Hepatocyte (in vitro differentiated cells): ENCODE measurements at places on chromosomes 11 and 22. TPM values are rescaled to one million over a fixed set of nuclear protein-coding genes. Genes with fewer than 3 reads are reported as not detected.

Gene ALDH3B1
- polyA plus RNA-seq: 15.7 and 16.9 TPM in 2 replicates

Gene PYGM
- 4.0 and 5.7 TPM in 2 replicates for polyA plus RNA-seq

Gene ANO9
- 34.9 and 35.7 TPM in 2 replicates for polyA plus RNA-seq

Gene MUC15
- polyA plus RNA-seq: not detected in 2 replicates

Gene TEAD1
- polyA plus RNA-seq: 37.2 and 50.4 TPM in 2 replicates

Gene GRIA4
- 1.3 and 1.9 TPM in 2 replicates for polyA plus RNA-seq

Gene MPZL3
- polyA plus RNA-seq: 10.2 and 10.8 TPM in 2 replicates

Gene STK33
- 3.0 and 6.5 TPM in 2 replicates for polyA plus RNA-seq

Gene OR5A2
- polyA plus RNA-seq: not detected in 2 replicates

Gene PNPLA5
- polyA plus RNA-seq: 0.11 and 0.45 TPM in 2 replicates

DNA sequence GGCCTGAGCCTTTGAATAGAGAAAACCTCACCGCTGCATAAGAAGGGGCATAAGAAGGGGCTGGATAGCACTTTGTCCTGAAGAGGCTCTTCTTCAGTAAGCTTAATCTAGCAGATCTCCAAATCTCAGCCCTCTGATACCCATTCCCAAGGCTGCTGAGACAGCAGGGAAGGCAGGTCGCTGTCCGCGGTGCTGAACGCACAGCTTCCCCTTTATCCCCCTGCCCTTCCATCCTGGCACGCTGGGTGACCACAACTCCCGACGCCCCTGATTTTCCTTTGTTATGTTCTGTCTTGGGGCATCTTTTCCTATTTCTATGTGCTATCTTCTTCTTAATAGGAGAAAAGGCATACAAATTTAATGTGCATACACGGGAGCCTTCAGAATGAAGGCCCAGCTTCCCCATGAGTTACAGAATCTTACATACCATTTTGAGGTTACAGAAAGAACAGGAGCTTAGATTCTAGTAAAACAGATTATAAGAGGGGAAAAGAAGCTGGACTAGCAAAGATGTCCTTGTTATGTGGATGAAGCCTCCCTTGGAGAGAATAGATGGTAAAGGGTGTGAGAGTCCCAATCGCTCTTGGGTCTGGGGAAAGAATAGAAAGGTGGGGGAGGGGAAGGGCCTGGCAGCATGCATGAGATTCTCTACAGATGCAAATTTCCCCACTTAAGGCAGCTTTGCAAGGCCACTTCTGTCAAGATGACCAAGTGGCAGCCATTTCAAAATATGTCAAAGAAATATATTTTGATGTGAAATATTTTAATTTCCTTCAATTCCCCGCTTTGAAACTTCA is 5.7 kb upstream of the SULT4A1 start:
- H3K27me3 ChIP-seq: peaks cover 25% of the 10 kb centered on the region
- H3K27ac ChIP-seq: no peak overlapping the region
- H3K36me3 ChIP-seq: no peaks in the 10 kb centered on the region
- DNase-seq: peak; percentile 91

DNA sequence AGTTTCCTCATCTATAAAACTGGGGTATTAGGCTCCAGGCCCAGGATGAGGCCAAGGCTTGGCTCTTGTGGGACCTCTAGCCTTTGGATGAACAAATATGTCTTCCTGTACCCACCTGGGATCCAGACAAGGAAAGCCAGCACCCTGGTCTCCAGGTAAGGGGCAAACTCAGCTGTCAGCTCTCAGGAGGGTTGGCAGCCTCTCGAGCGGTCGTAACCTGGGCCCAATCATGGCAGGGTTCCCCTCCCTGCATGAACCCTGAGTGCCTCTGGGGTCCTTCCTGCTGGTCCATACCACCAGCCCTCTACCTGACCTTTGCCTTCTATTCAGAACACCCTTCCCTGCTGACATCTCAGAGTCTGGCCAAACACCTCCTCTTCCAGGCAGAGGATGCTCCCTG is 19.6 kb downstream of the SLC22A12 start:
- no peaks in the 10 kb centered on the region for H3K4me1 ChIP-seq
- no peaks in the 10 kb centered on the region for H3K27me3 ChIP-seq
- no peak overlapping the region for H3K4me3 ChIP-seq
- no peaks in the 10 kb centered on the region for H3K36me3 ChIP-seq
- no peak overlapping the region for H3K27ac ChIP-seq

- peaks cover 28% of the 10 kb centered on the region for H3K27me3 ChIP-seq
- peak; percentile 92 for DNase-seq
- H3K27ac ChIP-seq: peak within 1 kb of the TSS; percentile 95
- H3K4me3 ChIP-seq: peak within 1 kb of the TSS; percentile 99
These were observed at the start of gene ZBTB16 for GRCh38 chr11:114059278-114059983. Gene ZBTB16 (plus strand): TSS chr11:114059711. CDS start chr11:114063301, 3,590 bp downstream.

- no peaks in the 10 kb centered on the region for H3K27me3 ChIP-seq
- no peak overlapping the region for H3K27ac ChIP-seq
- H3K4me3 ChIP-seq: no peak overlapping the region
- H3K36me3 ChIP-seq: peaks cover 3% of the 10 kb centered on the region
- H3K4me1 ChIP-seq: no peaks in the 10 kb centered on the region
These were observed 118.0 kb downstream of the MIAT start for GRCh38 chr22:26775394-26775793.

- H3K36me3 ChIP-seq: no peaks in the 10 kb centered on the region
- no peaks in the 10 kb centered on the region for H3K27me3 ChIP-seq
- H3K4me1 ChIP-seq: peaks cover 3% of the 10 kb centered on the region
- no peak for DNase-seq
These were observed 15.5 kb upstream of the TMEM135 start for GRCh38 chr11:87022254-87022653.

GRCh38 chr22:23305321-23305910 is 125.1 kb downstream of the BCR start:
- H3K36me3 ChIP-seq: no peaks in the 10 kb centered on the region
- H3K27me3 ChIP-seq: no peaks in the 10 kb centered on the region
- no peak overlapping the region for H3K4me3 ChIP-seq
- H3K27ac ChIP-seq: peak overlapping the region; percentile 58
- DNase-seq: no peak
- peaks cover 3% of the 10 kb centered on the region for H3K4me1 ChIP-seq

GRCh38 chr11:96978751-96979150 is 588.9 kb downstream of the JRKL start:
- no peaks in the 10 kb centered on the region for H3K36me3 ChIP-seq
- H3K27me3 ChIP-seq: no peaks in the 10 kb centered on the region
- H3K4me1 ChIP-seq: no peaks in the 10 kb centered on the region
- H3K27ac ChIP-seq: no peak overlapping the region
- no peak for DNase-seq

DNA sequence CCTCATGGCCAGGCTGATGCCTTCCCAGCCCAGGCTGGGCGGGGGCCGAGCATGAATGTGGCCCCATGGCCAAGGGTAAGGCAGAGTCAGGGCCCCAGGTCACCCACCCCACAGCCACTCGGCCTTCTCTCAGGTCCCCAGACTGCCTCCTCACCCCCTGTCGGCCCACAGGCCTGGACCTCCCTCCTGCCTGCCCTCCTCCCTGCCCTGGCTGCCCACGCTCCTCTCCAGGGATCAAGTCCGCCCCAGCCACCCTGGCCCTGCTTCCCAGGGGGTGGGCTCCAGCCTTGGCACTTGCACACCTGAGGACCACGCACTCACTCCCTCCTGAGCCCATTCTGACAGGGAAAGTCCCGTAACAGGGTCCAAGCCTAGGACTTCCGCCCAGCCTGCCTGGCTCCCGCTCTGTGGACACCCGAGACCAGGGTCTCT is 37.8 kb upstream of the TH start:
- peaks cover 38% of the 10 kb centered on the region for H3K4me1 ChIP-seq
- no peak overlapping the region for H3K4me3 ChIP-seq
- H3K27ac ChIP-seq: no peak overlapping the region
- DNase-seq: no peak

DNA sequence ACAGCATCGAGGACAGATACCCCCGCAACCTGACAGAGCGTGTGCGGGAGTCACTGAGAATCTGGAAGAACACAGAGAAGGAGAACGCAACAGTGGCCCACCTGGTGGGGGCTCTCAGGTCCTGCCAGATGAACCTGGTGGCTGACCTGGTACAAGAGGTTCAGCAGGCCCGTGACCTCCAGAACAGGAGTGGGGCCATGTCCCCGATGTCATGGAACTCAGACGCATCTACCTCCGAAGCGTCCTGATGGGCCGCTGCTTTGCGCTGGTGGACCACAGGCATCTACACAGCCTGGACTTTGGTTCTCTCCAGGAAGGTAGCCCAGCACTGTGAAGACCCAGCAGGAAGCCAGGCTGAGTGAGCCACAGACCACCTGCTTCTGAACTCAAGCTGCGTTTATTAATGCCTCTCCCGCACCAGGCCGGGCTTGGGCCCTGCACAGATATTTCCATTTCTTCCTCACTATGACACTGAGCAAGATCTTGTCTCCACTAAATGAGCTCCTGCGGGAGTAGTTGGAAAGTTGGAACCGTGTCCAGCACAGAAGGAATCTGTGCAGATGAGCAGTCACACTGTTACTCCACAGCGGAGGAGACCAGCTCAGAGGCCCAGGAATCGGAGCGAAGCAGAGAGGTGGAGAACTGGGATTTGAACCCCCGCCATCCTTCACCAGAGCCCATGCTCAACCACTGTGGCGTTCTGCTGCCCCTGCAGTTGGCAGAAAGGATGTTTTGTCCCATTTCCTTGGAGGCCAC is 3.3 kb downstream of the FADD start:
- no peak overlapping the region for H3K4me3 ChIP-seq
- H3K27me3 ChIP-seq: no peaks in the 10 kb centered on the region
- H3K27ac ChIP-seq: no peak overlapping the region
- no peaks in the 10 kb centered on the region for H3K36me3 ChIP-seq
- peaks cover 12% of the 10 kb centered on the region for H3K4me1 ChIP-seq

DNA sequence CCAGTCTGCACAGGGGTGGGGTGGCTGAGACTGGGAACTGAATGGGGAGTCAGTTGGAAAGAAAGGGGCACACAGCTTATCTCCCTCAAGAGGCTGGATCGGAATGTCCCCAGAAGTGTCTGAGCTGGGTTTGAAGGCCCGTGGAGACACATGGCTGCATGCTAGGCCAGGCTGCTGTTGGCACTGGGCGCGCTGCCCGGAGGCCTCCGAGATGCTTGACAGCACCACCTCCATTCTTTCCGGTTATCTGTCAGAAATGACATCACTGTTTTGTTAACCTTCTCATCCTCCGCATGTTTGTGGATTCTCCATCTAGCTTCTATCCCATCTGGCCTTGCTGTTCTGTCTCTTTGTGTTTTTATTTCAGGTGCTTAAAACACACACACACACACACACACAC is 85.5 kb downstream of the APIP start:
- H3K36me3 ChIP-seq: no peaks in the 10 kb centered on the region
- peaks cover 5% of the 10 kb centered on the region for H3K4me1 ChIP-seq
- H3K27ac ChIP-seq: no peak overlapping the region
- no peaks in the 10 kb centered on the region for H3K27me3 ChIP-seq

DNA sequence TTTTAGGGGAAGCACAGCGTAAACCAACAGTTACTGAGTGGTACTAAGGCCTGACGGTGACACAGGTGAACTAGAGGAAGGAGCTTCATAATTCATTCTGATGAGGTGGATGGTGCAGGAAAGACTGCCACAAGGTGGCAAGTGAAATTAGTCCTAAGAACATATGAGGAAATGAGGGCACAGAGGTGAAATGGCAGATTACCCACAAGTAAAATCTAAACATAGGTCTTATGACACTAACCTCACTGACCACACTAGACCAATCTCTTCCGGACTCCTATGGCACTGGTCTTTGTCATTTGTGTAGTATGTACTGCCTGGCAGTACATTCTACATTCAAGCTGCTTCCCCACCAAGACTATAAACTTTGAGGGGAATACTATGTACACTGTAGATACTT is 20.2 kb downstream of the GAB2 start:
- no peak for DNase-seq
- no peaks in the 10 kb centered on the region for H3K27me3 ChIP-seq
- no peak overlapping the region for H3K27ac ChIP-seq
- no peaks in the 10 kb centered on the region for H3K4me1 ChIP-seq
- H3K36me3 ChIP-seq: no peaks in the 10 kb centered on the region
- no peak overlapping the region for H3K4me3 ChIP-seq

DNA sequence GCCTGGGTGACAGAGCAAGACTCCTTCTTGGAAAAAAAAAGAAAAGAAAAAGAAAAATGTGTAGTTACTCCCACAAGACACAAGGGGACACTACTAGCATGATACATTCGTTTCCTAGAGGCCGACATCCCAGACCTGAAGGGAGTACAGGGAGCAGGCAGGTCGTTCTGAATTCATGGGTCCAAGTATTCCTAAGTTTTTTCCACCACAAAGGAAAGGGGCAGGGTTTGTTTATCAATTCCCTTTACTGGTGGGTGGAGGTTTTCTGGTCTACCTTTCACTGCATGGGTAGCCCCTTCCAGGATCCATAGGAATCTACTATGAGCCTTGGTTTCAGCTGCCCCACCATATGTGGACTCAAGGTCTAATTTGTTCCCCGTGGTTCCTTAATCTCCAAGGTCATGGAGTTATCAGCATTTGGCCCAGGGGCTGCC is 11.8 kb downstream of the TIGD3 start:
- peak overlapping the region; percentile 61 for H3K27ac ChIP-seq
- no peaks in the 10 kb centered on the region for H3K27me3 ChIP-seq
- H3K36me3 ChIP-seq: no peaks in the 10 kb centered on the region

DNA sequence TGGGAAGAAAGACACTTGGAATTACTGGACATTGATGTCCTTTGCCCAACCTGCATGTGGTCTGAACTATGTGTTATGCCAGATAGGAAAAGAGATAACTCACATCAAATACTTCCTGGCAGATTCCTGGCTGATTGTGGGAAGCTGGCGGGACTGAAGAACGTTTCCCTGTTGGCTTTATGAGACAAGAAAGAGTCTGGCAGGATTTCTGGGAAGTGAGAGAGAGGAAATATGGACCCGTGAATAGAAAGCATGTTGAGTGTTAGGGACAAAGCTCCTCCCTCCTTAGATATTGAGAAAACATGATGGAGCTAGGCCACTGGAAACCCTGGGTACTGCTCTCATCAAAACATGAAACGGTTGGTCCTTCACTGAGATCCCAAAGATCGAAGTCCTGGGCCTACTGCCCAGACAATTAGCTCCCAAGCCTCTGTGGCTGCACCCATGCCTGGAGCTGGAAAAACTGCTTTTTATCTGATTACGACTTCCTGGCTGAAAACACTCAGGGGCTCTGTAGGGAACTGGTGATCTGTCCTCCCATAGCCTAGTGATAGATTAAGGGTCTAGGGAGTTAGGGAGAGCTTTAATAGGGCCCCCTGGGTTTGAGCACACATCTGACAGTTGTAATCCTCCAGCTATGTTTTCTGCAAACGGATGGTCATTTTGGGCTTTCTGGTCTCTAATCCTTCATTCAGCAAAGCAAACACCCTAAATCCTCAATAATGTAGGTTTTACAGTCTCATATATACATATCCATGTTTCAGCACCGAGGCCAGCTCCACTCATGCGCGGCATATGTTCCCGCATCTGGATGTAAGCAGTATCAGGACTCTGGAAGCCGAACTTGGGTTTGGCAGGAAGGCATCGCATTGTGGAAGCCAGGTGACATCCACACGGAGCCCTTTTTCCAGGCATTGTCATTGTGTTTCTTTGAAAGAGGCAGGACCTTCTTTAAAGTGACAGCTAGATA is 6.1 kb upstream of the B3GAT1 start:
- no peak overlapping the region for H3K27ac ChIP-seq
- no peaks in the 10 kb centered on the region for H3K4me1 ChIP-seq
- peak; percentile 78 for DNase-seq
- peaks cover 36% of the 10 kb centered on the region for H3K27me3 ChIP-seq
